ENCODE measurements at places on chromosomes 7 and 10. TPM values are rescaled to one million over a fixed set of nuclear protein-coding genes. Genes with fewer than 3 reads are reported as not detected.
A peak's percentile ranks its signal among the peaks of the same experiment; 100 is the strongest.

- DNase-seq = no peak
Observed at GRCh38 chr7:92221766-92222165, 23.9 kb downstream of the KRIT1 start.

DNA sequence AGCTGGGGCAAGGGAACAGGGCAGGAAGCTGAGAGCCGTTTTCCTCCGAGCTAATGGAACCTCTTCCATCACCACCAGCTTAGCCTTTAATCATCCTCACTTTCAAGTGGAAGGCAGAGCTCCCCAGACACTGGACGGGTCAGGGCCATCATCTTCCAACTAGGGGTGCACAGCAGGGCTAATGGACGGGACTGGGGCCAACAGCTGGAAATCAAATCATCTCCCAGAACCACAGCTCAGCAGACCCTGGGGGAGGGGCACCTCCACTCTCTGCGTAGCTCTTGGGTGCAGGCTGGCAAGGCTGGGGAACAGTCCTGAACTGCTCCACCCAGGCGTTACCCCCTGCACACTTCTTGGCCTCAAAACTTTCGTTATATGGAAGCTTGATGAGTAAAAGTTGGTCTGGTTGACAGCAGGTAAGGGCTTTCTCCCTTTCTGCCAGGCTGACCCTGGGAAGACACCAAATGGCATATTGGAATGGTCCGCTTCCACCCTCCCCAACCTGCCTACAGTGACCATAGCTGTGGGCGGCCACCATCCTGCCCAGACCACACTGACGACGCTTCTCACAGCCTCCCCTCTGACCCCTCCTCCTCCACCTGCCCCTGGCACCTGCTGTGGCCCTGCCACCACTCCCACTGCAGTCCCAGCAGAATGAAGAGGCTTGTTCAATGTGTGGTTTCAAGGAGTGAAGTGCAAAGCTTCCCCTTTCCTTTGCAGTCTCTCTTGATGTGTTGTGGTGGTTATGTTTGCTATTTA, 51.7 kb upstream of the RET start:
- DNase-seq = no peak

DNA sequence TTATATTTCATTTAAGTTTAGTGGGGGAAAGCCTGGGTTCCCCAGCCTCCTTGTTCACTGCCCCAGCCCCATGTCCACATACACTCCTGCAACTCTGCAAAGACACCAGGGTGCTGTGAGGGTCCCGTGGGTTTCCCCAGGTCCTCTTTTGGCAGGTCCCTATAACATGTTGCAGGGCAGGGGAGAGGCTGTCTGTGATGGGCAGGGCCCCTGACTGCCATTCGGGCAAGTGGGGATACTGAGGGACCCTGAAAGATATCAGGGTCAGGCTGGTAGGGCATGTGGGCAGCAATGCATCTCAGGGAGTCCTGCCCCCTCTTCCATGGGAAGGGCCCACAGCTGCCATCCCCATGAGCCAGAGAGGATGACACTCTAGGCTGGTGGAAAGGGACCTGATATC, 28.4 kb downstream of the RASGEF1A start:
- DNase-seq = peak; percentile 37

- DNase-seq = no peak
Observed at GRCh38 chr7:8783229-8783628, 349.8 kb downstream of the NXPH1 start.

- DNase-seq = no peak
Observed at GRCh38 chr10:132149271-132149670, 37.5 kb upstream of the DPYSL4 start.

DNA sequence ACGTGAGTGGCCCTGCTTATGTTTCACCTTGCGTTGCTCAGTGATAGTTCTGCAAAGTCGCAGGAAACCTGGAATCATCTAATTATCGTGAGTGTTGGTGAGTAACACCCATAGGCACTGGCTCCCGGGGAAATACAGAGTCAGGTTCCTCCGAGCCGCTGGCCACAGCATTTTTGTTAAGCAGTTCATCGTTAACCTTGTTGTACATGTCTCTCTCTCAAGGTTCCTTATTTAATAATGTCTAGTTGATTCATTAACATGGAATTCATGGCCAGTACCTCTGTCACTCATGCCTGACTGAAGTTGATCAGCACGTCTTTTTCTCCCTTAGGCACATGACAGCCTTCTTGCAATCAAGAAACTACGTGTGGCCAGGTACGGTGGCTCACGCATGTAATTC, 3.1 kb upstream of the ZFAND2A start:
- no peak for DNase-seq

GRCh38 chr10:85862771-85863170, 503.8 kb downstream of the GRID1 start:
- DNase-seq = no peak

DNA sequence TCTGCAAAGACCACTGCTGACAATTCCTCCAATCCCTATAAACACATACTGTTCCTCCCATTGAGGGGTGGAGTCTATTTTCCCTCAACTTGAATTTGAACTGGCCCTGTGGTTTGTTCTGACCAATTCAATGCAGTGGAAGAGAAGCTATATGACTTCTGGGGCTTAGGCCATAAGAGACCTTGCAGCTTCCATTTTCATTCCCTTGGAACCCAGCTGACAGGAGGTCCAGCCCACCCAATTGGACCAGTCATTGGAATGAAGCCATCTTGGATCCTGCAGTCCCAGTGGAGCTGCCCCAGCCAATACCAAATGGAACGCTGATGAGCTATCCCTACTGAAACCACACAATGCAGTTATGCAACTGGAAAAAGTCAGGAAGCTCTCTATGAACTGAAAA, 8.9 kb upstream of the TMED4 start:
- no peak for DNase-seq

- DNase-seq = peak; percentile 65
Observed at GRCh38 chr7:155793720-155794119, 18.5 kb downstream of the SHH start.

DNA sequence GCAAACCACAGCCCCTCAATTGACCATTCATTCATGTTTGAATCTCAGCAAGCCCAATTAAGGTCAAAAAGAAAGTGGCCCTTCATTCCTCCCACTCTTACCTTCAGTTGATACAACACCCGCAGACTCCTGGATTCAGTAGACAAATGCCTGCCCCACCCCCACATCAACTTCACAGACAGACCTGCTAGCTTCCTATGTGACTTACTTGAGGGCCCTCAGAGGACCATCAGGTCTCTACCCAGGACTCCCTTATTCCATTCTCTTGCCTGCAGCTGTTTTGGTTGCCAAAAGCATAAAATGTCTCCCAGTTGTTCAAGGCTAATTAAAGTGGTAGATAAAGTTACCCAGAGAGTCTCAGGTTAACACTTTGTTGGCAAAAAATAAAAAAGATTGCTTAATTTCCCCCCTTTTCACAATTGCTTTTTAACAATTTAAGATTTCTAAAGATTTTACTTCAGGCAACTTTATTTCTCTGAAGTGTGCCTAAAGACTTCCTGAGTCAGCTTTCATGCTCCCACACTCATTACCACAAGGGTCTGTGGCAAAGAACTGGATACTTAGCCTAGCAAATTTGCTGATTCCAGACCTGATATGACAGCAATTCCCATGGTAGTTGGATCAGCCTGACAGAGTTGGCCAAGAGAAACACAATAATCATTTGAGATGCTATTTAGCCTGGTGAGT, 3.3 kb upstream of the MTERF1 start:
- DNase-seq = no peak

DNA sequence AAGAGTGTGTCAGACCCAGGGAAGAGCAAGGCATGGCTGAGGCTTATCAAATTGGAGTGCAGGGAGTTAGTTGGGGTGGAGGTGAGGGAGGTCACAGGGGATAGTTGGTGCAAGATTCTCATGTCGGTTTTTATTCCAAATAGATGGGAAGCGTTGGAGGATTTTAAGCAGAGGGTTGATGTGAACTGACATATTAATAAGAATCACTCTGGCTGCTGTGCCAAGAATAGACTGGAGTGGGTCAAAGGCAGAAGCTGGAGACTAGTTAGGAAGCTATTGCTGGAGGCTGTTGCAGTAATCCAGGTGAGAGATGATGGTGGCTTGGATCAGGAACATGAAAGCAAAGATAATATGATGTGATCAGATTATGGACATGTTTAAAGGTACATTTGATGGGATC, 36.5 kb downstream of the LRRC18 start:
- no peak for DNase-seq

DNA sequence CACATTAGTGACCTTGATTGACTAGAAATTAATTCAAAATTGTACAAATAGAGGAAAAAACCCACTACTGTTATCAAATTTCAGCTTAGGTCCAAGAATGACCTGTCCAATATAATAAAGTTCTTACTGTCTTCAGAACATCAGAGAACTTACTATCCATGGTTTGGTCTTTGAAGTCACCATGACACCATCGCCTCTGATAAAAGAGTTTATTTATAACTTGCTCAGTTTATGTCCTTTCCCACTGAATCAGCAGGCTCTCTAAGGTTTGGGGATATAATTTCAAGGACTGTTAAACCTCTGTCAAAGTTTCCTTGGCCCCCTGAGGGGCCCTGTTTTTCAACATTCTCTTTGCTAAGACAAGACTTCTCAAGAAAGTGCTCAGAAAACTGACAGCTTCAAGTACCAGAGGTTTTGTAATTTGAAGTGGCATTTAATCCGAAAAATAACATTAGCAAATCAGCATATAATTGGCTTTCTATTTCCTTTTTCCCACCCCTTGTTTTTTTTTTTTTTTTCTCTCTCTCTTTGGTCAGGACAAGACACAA, 191.7 kb upstream of the FERD3L start:
- DNase-seq = no peak

Gene CYCS
- polyA plus RNA-seq = 72.7 TPM

Gene RP9
- 35.6 TPM for polyA plus RNA-seq

Gene SPDYE6
- 5.6 TPM for polyA plus RNA-seq

Gene OPN4
- not detected for polyA plus RNA-seq

Gene ADAM22
- polyA plus RNA-seq = 20.6 TPM

Gene PAPOLB
- 0.15 TPM for polyA plus RNA-seq

Gene IDI2
- polyA plus RNA-seq = 0.24 TPM
